ENCODE measurements at places on chromosomes 4 and X.

DNA sequence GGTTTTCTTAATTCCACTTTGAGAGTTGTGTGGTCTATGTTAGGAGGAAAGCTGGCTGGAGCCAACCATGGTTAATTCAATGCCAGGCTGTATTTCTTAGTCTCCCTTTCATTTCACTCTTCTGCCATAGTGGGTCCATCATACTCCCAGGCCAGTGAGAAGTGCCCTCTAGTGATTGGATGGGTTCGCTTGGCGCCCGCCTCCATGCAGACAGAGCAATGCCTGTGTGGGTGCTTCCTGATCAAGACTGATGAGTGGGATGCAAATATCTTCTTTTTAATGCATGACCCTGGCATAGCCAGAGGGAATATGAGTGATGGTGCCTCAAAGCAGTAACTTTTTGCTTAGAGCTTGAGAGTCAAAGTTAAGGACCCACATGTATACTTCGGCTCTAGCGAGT lies 6.4 kb downstream of the BMX start:
- DNase-seq = no peak

DNA sequence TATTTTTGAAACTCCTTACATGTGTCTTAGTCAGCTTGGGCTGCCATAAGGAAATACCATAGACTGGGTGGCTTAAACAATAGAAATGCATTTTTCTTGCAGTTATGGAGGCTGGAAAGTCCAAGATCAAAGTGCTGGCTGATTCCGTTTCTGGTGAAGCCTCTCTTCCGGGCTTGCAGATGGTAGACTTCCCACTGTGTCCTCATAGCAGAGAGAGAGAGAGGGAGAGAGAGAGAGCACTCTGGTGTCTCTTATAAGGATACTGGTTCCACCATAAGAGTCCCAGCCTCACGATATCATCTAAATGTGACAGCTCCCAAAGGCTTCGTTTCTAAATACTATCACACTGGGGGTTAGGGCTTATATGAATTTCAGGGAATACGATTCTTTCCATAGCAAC lies 39.7 kb downstream of the ENPEP start:
- no peak for DNase-seq

- DNase-seq = no peak
Measured at GRCh38 chr4:2095236-2096072, 36.3 kb downstream of the NAT8L start.

DNA sequence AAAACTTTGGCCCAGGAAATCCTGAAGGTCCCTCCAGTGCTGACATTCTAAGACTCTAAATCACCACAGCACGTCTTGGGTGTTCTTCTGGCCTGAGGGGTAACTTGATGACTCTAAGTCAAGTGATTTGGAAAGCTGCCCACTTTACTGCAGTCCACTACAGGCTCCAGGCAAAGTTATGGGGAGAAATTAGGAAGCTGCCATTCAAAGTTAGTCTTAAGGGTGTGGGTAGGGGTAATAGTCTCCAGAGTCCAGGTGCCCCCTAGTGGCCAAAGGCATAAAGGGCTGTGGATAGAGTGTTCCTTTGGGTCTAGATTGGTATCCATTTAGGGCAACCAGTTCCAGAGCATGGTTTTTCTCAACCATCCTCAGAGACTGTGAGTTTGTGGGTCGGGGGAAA lies 38.7 kb upstream of the SLC16A2 start:
- peak; percentile 9 for DNase-seq

GRCh38 chr4:72577211-72577610 lies 8.2 kb upstream of the ADAMTS3 start:
- DNase-seq = no peak

DNA sequence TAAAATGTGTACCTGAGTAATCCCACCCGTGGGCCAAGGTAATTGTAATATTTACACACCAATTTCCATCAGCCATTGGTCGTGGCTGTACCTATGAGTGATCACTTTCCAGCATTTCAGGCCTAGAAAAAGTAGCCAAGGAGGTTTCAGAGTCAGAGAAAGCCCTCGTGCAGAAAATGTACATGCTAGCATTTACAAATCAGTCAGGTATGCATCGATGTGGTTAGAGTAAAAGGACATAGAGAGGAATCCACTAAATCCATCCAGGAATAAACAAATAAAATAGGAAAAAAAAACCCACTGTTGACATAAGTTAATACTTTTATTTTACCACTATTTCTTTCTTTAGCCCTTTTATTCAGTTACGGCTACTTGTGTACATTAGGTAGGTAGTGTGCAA lies 256.8 kb downstream of the TRIML1 start:
- no peak for DNase-seq

DNA sequence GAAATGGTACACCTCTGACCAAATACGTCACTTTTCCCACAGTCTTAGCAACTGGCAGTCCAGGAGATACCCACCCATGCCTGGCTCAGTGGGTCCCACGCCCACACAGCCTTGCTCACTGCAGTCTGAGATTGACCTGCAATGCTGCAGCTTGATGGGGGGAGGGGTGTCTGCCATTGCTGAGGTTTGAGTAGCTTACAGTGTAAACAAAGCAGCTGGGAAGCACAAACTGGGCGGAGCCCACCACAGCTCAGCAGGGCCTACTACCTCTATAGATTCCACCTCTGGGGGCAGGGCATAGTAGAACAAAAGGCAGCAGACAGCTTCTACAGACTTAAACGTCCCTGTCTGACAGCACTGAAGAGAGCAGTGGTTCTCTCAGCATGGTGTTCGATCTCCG lies 52.7 kb downstream of the AMER1 start:
- DNase-seq = no peak

DNA sequence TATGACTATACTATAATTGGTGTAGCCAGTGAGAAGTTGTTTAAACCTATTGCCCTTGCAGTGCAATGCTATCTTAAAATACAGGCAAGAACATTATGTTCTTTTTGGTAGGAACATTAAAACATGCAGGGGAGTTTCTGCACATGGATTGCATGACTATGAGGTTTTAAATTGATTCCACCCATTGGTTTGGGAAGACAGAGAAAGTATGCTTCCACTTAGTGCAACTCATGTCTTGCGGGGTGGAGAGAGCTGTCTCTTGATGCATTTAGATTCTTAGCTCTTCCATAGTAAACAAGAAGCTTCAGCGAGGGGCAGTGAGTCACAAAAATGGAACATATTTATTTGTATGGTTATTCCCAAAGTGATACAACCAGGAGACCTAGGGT lies 39.5 kb upstream of the RASL11B start:
- no peak for DNase-seq

DNA sequence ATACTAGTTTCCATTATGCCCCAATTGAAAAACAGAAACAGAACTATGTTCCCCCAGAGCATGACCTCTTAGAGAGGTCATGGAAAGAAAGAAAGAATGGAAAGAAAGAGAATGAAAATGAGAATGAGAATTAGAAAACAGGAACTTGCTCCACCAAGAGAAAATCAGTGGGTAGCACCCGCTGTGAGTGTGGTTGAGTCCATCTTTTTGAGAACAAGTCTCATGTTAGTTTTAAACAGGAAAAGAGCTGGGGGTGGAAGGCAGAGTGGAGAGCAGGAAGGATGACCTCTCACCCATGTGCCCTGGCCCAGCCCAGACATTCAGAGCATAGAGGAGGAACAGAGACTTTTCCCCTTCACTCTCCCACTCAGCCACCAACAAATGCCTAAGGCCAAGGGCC lies 4.9 kb downstream of the GSX2 start:
- DNase-seq = no peak

- DNase-seq = no peak
Measured at GRCh38 chr4:26821677-26822503, 38.8 kb upstream of the STIM2 start.

- no peak for DNase-seq
Measured at GRCh38 chrX:40253771-40254170, 156.0 kb upstream of the BCOR start.

- no peak for DNase-seq
Measured at GRCh38 chr4:38213083-38213805, 253.0 kb downstream of the PTTG2 start.

DNA sequence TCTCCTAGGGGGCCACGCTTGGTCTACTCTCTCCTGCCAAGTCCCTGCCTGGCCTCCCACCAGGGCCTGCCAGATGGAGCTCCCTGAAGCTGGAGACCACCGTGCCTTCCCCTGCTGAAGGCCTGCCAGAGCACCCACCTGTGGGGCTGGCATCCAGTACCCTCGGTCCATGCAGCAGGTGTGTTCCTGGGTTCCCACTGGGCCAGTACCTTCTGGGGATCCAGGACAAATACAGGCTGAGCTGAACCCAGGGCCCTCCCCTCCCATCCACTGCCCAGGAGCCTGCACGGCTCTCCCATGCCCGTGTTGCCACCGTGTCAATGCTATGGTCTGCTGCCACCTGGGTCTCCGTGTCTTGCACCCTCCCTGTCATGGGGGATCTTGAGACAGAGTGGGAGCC lies 68.8 kb downstream of the ABLIM2 start:
- DNase-seq = no peak

- DNase-seq = no peak
Measured at GRCh38 chrX:13994536-13995080, 35.1 kb downstream of the GEMIN8 start.

GRCh38 chr4:185379326-185380295 lies 16.1 kb downstream of the LRP2BP start:
- no peak for DNase-seq

DNA sequence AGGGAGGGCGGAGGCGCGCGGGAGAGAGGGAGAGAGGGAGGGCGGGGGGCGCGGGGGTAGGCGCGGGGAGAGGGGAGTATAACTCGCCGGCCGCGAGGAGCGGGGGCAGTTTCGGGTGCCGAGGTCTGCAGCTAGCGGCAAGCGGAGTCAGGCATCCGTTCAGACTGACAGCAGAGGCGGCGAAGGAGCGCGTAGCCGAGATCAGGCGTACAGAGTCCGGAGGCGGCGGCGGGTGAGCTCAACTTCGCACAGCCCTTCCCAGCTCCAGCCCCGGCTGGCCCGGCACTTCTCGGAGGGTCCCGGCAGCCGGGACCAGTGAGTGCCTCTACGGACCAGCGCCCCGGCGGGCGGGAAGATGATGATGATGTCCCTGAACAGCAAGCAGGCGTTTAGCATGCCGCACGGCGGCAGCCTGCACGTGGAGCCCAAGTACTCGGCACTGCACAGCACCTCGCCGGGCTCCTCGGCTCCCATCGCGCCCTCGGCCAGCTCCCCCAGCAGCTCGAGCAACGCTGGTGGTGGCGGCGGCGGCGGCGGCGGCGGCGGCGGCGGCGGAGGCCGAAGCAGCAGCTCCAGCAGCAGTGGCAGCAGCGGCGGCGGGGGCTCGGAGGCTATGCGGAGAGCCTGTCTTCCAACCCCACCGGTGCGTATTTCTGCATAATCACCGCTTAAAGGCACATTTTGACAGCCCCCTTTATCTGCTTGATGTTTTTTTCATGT lies at the start of gene POU4F2:
Gene POU4F2 (plus strand): TSS at position 108 of the 720 bp plus-strand sequence. CDS start 248 bp downstream, at position 356.
- no peak for DNase-seq

DNA sequence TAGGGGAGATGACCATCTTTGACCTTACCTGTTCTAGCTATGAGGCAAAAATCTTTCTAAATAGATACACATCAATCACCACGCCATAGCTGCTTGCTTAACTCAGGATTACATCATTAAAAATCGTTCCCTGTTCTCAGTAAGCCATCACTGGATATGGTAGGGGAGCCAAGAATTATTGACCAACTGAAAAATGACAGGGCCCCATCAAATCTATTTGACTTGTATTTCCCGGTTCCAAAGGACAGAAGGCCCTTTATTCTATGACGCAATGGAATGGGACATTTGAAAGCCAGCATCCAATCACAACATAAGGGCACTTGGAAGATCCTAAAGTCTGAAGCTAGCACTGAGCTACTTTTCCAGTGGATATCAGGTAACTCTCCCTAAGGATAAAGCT lies 75.6 kb upstream of the NOCT start:
- DNase-seq = no peak

- DNase-seq = no peak
Measured at GRCh38 chr4:54746218-54746617, 88.5 kb downstream of the KIT start.

DNA sequence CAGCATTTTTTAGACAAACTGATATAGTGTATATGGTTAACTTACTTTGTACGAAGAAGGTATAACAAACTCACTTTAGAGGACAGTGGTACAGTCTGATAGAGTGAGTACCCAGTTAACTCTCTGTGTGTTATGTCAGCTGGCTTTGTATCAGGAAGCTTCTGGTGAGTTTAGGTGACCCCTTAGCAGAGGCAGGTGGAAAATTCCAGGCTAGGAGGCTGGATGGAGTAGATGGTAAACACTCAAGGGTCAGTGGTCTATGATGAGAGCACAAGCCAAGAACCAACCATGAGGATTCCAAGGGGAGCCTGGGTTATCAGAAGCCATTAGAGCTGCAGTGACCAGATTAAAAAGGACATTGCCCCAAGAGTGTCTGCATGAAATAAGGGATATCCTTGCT lies 227.3 kb upstream of the CENPE start:
- DNase-seq = no peak

DNA sequence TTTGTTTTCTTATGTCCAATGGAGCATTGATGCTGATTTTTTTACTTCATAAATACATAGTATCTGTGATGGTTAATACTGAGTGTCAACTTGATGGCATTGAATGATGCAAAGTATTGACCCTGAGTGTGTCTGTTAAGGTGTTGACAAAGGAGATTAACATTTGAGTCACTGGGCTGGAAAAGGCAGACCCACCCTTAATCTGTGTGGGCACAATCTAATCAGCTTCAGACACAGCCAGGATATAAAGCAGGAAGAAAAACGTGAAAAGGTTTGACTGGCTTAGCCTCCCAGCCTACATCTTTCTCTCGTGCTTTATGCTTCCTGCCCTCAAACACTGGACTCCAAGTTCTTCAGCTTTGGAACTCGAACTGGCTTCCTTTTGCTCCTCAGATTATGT lies 230.6 kb upstream of the SPRY1 start:
- no peak for DNase-seq

Data from smooth muscle cell of the brain vasculature (primary cell).